IPS DF 19.7 (cell line): ENCODE measurements at places on chromosomes 7 and 10.

- no peak for DNase-seq
These were observed 13.2 kb upstream of the ESYT2 start for GRCh38 chr7:158842486-158842885.

DNA sequence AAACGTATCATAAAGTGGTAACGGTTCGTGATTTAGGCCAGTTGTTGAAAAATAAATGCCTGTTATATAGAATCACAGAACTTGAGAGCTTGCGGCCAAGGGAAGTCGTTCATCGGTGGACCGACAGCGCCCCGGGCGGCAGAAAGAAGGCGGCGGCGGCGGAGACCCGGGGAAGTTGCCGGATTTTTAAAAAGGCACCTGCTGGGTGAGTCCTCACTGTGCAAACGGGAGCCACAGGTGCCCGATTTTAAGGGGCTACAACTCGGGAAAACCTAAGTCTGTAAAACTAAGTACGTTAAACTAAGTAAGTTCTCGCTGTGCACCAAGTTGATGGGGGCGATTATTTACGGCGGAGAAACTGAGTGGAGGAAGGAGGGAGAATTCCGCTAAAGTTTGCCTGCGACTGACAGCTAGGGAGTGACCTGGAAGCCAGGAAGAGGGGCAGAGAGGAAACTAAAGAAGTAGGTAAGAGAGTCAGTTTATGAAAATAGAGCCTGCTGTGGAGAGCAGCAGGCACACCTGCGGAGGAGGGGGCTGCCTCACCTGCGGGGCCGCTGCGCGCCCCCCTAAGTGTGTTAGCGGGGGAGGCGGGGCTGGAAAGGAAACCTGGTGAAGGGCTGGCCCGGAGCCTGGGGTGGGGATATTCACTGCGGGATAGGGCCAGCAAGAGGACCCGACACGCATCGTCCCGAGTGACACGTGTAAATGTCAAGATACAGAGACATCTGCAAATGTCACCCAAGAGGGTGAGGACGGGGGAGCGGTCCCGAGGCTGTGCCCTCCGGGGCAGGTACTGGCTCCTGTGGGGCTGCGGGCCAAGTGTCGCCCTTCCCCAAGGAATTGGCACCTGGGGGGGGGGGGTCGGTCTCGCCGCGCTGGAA is 996 bp downstream of the ADAM12 start:
- no peak for DNase-seq

DNA sequence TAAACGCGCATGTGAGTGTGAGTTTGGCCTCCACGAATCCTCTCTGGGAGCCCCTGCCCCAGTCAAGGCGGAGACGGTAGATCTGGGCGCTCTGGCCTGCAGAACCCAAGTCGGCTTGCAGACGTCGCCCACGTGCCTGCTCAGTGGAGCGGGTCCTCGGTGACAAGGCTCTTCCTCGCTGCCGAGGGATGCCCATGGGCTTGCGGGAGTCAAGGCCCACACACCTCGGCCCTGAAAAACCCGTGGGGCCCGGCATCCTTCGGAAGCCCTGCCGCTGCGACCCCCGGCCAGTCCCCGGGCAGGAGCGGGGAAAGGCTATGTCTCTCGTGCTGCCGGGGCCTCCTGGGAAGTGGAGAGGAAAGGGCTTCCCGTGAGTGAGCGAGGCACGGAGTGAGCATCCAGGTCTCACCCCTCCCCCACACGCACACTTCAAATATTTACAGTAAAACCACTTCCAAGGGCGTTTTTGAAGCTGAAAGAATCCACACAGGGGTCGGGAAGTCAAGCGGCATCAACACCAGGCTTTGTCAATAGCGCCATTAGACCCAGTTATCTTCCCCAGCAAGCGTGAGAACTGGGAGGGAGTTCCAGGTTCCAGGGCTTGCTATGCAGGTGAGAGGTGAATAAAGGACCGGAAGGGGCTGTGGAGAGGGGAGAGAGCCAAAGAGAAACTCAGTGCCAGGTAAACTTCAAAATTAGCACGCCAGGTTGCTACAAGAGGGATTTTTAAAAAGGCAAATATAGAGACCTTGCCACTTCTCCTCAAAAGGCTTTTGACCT is 1.1 kb upstream of the MNX1 start:
- DNase-seq, result no peak

DNA sequence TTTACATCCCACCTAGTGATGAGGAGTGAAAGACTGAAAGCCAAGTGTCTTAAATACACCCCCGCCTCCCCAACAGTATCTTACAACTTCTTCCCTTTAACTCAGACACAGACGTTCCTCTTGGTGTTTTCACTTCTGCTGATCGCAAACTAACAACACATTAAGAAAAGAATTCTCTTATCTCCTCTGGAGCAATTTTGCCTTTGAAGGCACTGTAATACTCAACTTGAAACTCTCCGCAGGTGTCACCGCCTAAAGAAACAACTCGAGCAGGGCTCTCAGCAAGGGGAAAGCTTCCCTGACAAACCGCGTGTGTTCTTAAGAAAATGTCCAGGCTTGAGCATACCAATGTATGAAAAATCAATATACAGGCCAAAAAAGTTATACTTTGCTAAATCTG is 452 bp downstream of the SEMA3C start:
- DNase-seq, result no peak
